CD4-positive, alpha-beta T cell treated with Interleukin-21 for 1 hour (primary cell): ENCODE measurements at places on chromosomes 11 and 22.
A peak's percentile ranks its signal among the peaks of the same experiment; 100 is the strongest.

GRCh38 chr11:62393061-62393611 lies 25.7 kb upstream of the SCGB1A1 start:
- DNase-seq, result peak; percentile 61

- DNase-seq, result no peak
Observed at GRCh38 chr22:44464000-44464399, 34.0 kb downstream of the RTL6 start.

GRCh38 chr11:63920126-63920938 lies 3.4 kb upstream of the RCOR2 start:
- no peak for DNase-seq

DNA sequence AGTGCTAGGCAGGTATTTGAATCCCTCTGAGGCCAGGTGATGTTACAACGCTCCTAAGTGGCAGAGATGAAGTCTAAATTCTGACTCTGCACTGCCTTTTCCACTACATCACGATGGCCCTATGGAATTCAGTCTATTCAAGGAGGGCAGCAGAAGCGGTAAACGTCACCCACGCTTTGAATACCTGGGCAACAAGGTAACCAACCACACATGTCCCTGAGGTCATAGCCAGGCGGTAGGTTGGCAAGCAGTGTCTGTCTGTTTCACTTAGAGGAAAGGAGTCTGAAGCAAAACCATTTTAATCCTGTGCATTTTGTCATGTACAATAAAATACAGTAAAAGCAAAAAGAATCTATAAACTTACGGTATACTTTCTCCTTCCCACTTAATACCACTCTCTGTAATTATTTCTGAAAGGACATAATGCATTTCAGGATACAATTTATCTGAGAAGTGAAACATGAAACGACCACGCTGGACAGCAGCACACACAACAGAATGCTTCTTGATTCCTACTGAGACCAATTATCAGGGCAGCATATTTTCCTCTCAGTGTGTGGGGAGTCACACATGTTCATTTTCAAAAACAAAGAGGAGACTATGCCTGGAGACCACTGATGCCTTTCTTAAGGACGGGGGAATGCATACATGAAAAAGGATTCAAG lies 51.3 kb downstream of the PRDM10 start:
- DNase-seq, result no peak

GRCh38 chr11:86888164-86889000 lies 66.8 kb downstream of the FZD4 start:
- no peak for DNase-seq

DNA sequence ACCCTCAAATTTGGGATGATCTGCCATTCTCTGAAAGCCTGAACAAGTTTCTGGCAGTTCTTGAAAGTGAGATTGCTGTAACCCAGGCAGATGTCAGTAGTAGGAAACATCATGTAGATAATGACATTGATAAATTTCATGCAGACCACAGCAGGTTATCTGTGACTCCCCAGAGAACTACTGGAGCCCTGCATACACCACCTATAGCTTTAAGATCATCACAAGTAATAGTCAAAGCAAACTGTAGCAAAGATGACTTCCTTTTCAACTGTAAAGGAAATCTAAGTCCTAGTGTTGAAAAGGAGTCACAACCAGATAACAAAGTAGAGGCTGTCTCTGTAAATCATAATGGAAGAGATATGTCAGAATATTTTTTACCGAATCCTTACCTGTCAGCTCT lies 31.0 kb downstream of the DDIAS start:
- DNase-seq, result no peak
